Neuronal stem cell (in vitro differentiated cells): ENCODE measurements at places on chromosomes 4 and X.

GRCh38 chrX:107465932-107466620, 16.6 kb downstream of the FRMPD3 start:
- no peak for DNase-seq

GRCh38 chrX:135530097-135530496, 9.6 kb downstream of the INTS6L start:
- no peak for DNase-seq

GRCh38 chr4:112968451-112969159, 80.8 kb upstream of the ANK2 start:
- no peak for DNase-seq

DNA sequence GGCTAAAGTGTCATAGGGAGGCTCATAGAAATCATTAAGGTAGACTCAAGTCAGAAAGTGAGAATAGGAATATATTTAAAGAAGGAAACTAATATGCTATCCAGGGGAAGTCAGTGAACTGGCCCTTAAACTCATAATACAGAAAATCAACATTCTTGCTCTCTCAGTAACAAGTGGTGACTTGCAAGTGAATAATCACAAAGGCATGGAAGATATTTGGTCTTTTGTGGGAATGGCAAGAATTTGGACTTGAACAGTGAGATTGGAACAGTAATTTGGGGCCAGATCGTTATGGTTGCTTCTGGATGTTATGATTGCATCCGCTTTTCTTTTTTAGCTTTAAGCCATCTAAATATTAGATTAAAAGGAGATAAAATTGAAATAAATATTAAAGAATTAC, 103.8 kb downstream of the TBC1D19 start:
- DNase-seq: no peak

DNA sequence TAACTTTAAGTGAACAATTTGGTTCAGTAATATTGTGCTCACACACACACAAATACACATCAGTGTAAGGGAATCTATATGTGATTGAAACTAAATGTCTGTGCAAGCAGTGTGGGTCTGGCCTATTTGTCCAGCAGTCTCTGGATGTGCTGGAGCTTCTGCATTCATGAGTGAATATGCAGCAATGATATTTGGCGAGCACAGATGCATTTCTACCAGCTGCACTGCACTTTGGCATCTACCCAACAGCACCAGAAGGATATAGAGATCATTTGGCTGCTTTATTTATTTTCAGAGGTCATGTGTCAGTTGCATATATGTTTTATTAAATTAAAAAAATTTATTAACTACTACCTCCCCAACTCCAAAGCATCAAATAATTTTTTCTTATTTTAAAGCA, 613.4 kb upstream of the NR3C2 start:
- no peak for DNase-seq

GRCh38 chr4:98625920-98626319, 32.5 kb downstream of the TSPAN5 start:
- no peak for DNase-seq

DNA sequence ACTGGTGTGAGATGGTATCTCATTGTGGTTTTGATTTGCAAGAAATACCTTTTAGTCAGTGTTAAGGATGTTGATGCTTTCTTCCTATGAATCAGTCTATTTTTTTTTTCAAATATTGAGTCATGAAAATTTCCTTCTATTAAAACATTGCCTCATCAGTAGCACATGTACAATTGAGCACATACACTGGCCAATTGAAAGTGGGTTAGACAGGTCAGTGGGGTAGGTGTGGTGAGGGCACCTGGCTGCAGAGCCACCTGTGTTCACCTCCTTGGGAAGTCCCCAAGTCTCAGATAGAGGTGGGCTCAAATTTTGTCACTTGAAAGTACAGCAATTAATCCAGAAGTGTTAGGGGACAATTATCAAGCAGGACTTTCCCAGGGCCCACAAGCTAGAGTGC, 243.7 kb downstream of the SPRY1 start:
- DNase-seq: no peak

DNA sequence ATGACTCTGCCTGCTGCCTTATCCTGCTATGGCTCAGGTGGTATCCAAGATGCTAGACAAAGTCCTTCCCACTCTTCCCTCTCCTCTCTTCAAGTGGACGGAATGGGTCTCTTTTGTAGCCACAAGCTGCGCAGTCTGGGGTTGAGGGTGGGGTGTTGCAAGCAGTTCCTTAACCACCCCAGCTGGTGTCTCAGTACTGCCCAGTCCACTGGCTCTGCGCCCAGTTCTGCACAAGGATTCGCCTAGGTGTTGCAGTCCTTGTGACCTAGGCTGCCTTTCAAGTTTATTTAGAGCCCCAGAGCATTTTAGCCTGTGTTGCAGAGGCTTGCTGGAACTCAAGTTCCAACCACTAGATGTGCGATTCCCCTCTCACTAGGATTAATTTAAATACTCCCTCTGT, 120.7 kb downstream of the NEXMIF start:
- DNase-seq: no peak

DNA sequence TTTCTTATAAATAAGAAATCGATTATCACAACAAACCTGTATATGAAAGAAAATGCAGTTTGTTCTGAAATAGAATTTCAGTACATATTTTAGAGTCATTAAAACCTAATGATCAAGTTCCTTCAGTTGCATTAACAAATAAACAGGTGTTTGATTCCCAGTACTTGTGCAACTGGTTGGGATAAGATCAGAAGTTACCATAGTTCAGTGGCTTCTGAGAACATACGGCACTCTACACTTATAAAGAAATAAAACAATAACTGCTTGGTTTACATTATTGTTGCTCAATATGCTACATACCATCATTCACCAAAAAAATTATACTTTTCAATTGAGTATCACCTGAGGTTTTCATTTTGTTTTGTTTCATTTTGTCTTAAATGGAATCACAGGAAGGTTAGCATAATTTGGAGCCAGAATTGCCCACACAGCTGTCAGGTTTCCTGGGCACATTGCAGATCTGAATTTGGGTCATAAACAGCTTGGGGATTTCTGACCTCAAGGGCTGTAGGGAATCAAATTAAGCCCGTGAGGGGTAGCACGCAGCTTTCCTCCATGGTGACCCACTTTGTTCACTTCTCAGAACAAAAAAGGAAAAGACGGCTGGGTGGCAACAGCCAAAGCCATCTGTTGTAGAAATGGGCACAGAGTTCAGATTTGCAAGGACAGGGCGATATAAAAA, 14.9 kb upstream of the CCNG2 start:
- DNase-seq: no peak

DNA sequence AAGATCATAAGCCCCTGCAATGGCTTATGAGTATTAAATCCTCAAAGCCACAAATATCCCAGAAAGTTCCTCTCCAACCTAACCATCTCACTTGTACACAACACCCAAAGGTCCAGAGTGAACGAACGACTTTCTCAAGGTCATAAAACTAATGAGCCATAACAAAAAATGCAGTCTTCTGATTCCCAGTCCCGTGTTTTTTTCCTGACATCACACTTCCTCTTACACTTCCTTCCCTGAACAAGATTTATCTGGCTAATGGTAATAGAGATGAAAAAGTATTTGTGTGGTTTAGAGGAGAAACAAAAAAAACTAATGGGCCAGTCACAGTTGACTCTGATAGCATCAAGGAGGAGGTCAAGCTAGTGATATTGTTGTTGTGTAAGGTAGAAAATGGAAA, 99.5 kb upstream of the KLHL13 start:
- DNase-seq: no peak

- DNase-seq: no peak
Measured at GRCh38 chr4:42205541-42205940, 53.1 kb upstream of the BEND4 start.

GRCh38 chr4:77342170-77342810, 185.3 kb downstream of the CCNG2 start:
- DNase-seq: no peak

DNA sequence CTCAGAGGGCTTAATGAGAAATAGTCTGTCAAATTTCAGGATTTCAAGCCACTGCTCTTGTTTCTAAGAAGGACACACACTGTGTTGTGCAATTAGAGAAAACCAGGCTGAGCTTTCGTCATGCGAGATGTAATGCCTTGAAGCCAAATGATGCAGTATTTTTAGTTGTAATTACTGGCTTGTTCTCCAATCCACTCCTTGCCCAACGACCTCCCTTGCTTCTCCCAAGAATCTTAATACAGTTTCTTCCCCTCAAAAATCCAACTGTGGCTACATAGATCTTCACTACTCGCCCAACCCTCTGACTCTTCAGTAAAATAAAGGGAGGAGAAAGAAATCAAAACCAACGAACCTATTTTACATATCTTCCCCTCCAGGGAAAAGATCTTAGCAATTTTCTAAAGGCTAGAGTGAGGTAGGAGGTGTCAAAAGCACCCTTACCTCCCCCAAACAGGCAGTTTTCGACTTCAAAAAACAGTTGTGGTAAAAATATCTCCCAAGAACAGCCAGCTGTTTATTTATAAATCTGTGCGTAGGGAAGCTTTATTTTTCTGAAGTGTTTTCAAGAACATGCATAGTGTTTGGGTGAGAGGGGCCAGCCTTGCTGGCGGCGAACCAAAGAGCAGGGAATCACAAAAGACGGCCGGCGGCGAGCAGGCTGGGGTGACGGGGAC, 68.7 kb downstream of the MGST2 start:
- no peak for DNase-seq

DNA sequence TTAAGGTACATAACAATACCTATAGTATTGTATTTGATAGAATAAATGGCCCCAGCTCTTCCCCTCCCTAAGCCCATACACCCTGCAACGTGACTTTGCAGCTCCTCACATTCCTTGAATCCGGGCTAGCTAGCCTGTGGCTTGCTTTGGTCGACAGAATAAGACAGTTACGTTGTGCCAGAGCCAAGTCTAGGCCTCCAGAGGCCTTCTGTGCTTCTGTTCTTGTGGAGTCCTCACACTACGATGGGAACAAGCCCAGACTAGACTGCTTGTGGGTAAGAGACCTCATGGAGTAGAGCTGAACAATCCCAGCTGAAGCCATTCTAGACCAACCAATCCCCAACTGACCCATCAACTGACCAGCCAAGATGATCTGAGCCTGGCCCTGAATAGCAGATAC, 102.4 kb upstream of the PLAC1 start:
- no peak for DNase-seq

GRCh38 chrX:38206036-38206435, 14.6 kb downstream of the SRPX start:
- no peak for DNase-seq

DNA sequence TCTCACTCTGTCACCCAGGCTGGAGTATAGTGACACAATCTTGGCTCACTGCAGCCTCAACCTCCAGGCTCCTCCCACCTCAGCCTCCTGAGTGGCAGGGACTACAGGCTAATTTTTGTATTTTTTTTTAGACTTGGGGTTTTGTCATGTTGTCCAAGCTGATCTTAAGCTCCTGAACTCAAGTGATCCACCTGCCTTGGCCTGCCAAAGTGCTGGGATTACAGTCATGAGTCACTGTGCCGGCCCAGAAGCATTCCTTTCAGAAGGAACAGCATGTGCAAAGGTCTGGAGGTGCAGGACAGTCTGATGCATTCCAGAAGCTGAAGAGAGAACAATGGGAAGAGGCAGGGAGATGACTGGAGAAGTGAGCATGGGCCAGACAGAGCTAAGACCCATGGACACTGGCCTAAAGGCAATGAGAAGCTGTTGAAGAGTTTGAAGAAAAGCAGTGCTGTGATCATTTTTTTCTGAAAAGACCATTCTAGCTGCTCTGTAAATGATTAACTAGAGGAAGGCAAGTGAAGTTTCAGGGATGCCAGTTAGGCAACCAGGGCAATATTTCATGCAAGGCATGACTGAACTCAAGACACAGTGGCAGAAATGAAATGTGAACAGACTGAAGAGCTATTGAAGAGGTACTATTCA, 43.2 kb downstream of the MANBA start:
- DNase-seq: no peak

GRCh38 chr4:54626113-54626512, 31.6 kb upstream of the KIT start:
- no peak for DNase-seq

GRCh38 chr4:47194036-47194737, 162.8 kb downstream of the GABRB1 start:
- no peak for DNase-seq

DNA sequence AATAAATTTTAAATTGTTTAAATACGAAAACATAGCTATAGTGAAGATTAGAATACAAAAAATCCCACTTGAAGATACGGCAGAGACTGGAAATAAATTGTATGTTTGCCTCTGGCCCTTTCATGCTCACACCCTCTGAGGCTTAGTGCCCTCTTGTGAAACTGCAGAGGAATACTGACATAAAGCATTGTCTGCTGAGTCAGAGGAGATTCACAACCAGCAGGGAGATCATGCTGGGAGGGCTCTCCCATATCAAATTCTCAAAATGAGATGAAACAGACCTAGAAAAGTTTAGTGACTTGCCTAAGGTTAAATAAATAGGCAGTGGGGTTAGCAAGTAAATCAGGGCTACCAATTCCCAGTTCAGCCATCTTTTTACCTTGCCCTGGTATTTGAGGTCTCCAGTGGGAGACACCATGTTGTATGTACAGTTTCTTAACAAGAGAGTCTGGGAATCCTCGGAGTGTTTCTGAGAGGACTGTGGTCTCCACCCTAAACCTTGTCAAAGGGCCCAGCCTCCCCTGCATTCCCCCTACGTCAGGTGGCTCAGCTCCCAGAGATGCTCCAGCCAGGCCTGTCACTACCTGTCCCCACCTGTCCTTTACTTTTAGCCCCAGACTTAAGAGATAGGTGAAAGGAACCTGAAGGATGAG, 581.4 kb upstream of the DIPK2B start:
- no peak for DNase-seq

- no peak for DNase-seq
Measured at GRCh38 chrX:106510713-106511403, 100.9 kb upstream of the RADX start.

GRCh38 chr4:7015383-7016035, 27.7 kb upstream of the TADA2B start:
- no peak for DNase-seq

DNA sequence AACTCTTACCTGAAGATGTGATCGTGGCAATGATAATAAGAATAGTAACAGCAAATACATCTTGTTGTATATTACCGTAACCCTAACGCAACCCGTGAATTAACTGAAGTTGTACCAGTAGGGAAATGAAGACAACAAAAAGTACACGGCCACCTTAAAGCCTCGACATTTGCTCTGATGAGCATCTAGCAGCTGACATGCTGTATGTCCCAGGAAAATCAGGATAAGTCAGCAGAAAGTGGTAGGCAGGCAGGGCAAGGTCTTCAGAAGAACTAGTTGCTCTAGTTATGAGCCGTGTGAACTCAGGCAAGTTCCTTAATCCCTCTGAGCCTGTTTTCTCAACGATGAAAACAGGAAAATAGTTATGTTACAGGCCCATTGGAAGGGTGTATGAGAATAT, 7.7 kb upstream of the ASB5 start:
- DNase-seq: no peak

DNA sequence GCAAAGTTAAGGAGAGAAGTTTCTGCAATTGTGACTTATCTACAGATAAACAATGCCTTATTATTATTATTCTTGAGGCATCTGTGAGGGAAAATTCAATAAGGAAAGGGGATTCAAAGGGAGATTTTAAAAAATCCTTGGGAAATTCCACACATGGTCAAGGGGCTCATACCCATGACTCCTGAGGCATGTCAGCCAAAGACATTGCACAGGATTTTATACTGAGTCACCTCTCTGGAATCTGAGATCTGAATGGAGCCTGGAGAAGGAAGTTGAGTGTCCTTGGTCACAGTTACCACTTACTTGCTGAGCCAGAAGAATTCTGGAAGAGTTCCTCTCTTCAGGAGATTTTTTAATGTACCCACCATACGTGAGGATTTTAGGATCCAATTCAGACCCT, 14.4 kb upstream of the CXCL8 start:
- DNase-seq: peak; percentile 4

GRCh38 chr4:103076747-103077347, at the start of gene SLC9B2:
SLC9B2 (minus strand) TSS chr4:103076761; CDS start chr4:103067550, 9,211 bp downstream.
- DNase-seq: no peak

- no peak for DNase-seq
Measured at GRCh38 chrX:1500701-1501624, 36.0 kb downstream of the P2RY8 start.
